ENCODE measurements at places on chromosomes 3 and 15.

- no peak for DNase-seq
Measured at GRCh38 chr15:99253381-99254090, 2.3 kb downstream of the LRRC28 start.

- DNase-seq = no peak
Measured at GRCh38 chr3:172259111-172259541, 189.1 kb downstream of the GHSR start.

DNA sequence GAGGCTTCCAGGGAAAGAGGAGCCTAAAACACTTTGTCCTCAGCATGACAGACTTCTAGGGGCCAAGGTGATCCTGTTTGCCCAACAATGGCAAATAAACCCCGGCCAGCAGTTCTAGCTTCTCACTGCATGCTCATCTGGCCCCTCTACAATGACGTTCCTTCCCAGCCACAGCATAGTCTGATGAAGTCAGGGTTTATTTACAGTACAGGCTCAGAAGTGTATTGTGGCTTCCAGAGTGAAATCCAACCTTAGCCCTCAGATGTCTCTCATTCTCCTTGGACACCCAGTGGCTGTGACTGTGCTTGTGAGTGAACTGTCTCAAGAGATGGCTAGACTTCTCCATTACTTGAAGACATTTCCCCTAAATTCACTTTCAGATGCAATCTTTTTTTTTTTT is 40.8 kb downstream of the BFSP2 start:
- no peak for DNase-seq

GRCh38 chr15:71669688-71670087 is 140.7 kb upstream of the NR2E3 start:
- no peak for DNase-seq

- no peak for DNase-seq
Measured at GRCh38 chr3:188082450-188082849, 71.5 kb upstream of the LPP start.

- no peak for DNase-seq
Measured at GRCh38 chr3:73597476-73597875, 27.3 kb downstream of the PDZRN3 start.

DNA sequence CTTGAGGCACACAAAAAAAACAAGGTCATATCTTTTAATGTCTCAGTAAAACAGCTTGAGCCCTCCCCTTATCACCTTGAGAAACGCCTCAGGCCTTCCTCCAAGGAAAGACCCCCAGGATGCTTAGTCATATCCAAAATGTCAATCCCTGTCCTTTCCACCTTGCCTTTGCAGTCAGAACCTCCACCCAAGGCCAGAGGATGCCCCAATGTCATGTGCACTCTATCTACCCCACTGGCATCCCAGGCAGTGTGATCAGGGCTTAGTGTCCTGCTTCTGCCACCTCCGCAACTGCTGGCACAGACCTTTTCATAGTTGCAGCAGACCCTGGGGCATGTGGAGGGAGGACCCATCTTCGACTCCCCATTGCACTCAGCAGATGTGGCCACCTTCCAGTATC is 268.0 kb upstream of the LRRFIP2 start:
- DNase-seq = no peak

- DNase-seq = no peak
Measured at GRCh38 chr3:117003501-117003900, 293.9 kb downstream of the TUSC7 start.

DNA sequence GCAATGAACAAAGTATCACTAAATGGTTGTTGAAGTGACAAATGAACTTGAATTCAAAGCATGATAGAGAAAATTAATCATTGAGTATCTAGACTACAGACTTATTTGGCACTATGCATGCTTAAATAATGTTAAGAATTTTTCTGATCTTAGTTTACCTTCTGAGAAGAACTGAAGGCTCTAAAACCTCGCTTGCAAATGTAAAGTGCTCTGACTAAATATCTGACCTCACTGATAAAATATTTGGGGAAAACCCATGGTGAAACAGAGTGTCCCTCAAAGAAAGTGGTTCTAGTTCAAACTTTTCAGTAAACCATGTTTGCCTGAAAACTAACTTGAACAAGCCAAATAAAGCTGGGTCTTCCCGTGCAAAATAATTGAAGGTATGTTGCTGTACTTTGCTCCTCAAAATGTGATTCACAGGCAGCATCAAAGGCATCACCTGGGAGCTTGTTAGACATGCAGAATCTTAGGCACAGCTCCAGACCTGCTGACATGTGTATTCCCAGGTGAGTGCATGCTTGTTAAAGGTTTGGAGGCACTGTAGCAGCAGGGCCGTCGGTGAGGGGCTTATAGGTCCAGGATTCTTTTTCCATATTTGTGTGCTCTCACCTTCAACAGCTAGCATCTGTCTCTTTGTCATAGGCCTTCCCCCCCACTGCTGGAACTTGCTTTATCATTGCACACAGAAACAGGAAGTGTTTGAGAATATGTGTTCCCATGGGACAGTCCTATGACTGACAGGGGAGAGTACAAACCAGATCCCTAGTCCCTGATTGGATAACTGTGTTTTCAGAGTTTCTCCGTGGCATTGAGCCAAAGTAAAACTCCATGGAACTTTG is 524.2 kb upstream of the LMCD1 start:
- DNase-seq = no peak

GRCh38 chr3:151146731-151147091 is 56.3 kb downstream of the GPR171 start:
- DNase-seq = no peak

GRCh38 chr3:133610031-133610430 is 36.5 kb downstream of the CDV3 start:
- DNase-seq = no peak

DNA sequence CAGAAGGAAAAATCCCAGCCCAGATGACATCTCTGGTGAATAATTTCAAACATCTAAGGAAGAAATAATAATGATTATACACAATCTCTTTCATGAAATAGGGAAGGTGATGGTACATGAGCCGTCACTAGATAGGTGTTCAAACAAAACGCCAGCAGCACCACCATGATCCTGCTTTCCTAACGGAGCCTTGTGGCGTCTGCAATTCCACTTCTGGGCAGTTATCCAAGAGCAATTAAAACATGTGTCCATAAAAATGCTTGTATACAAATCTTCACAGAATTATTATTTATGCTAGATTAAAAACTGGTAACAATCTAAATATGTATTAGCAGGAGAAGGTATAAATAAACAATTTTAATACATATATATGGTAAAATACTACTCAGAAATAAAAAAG is 33.7 kb downstream of the RTP4 start:
- DNase-seq = no peak

DNA sequence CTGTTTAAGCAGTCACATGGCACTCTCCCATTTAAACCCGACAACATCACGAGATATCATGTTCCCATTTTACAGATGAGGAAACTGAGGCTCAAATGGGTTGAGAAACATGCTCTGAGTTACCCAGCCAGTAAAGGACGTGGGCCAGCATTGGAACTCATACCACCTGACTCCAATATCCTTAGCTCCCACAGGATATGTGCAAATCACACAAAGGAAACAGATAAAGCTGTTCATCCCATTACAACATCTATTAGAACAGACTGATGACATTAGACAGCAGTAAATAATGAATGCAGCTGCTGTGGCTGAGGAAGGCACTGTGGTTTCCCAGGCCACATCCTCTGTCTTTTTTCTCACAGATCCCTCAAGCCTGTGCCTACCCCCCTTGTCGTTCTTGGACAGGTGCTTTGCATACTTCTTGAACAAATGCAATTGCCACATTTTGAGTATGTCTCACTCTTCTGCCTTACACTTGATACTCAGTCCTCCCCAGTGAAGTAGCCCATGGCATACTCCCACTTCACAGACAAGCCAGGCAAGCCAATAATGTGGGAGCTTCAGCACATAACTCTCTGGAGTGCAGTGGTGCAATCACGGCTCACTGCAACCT is 17.7 kb downstream of the FRMD4B start:
- no peak for DNase-seq

GRCh38 chr3:10672422-10672821 is 143.6 kb upstream of the SLC6A11 start:
- no peak for DNase-seq

GRCh38 chr3:76310667-76311066 is 525.3 kb upstream of the ZNF717 start:
- DNase-seq = no peak

DNA sequence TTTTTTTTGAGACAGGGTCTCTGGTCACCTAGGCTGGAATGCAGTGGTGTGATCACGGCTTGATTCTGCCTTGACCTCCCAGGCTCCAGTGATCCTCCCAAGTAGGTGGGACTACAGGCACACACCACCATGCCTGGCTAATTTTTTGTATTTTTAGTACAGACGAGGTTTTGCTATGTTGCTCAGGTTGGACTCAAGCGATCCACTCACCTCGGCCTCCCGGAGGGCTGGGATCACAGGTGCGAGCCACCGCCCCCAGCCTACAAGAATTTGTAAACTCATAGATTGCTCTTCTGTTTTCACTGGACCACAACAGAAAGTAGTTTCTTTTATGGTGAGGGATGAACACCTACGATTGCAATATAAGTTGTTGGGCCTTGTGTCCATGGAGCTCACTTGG is 7.4 kb downstream of the IGF1R start:
- DNase-seq = no peak

- DNase-seq = no peak
Measured at GRCh38 chr3:43855674-43856299, 165.0 kb downstream of the ABHD5 start.

GRCh38 chr15:65766422-65767263 is 25.4 kb downstream of the DENND4A start:
- DNase-seq = no peak

- DNase-seq = no peak
Measured at GRCh38 chr3:49124991-49125670, 4.5 kb upstream of the USP19 start.

DNA sequence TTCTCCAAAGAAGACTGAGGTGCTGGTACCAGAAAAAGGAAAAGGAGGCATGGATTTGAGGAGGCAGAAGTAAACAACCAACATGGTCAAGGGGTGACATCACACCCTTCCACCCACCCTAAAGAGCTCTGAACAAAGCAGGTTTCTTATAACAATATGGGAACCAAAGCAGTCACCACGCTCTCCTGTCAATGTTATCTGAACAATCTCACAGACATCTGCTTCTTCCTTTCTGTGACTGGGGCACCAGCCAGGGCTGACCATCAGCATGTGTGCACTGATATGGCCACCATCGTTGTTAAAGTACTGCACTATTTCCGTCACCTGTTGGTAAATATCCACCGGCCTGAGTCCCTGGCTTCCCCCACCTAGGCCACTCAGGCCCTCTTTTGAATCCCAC is 252.9 kb downstream of the SHQ1 start:
- DNase-seq = no peak

DNA sequence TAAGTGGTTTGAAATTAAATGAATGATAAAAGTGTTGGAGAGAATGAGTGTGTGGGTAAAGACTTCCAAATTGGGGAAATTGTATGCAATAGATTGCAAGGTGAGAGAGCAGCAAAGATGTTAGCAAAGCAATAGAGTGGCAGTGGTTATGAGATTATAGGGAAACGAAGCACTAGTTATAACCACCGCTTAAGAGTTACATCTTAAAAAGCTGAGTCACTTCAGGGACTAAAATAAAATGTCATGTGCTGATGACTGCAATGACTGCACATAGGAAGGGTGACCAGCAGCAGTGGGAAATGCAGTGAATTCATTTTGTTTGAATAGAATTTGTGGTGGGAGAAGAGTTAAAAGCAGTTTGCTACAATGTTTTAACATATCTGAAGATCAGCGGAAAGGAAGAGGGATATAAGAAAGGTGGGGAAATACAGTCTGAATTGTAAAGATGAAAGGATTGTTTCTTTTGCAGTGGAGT is 127.3 kb downstream of the RAP2B start:
- no peak for DNase-seq

- DNase-seq = no peak
Measured at GRCh38 chr3:18238332-18238731, 186.8 kb downstream of the SATB1 start.

DNA sequence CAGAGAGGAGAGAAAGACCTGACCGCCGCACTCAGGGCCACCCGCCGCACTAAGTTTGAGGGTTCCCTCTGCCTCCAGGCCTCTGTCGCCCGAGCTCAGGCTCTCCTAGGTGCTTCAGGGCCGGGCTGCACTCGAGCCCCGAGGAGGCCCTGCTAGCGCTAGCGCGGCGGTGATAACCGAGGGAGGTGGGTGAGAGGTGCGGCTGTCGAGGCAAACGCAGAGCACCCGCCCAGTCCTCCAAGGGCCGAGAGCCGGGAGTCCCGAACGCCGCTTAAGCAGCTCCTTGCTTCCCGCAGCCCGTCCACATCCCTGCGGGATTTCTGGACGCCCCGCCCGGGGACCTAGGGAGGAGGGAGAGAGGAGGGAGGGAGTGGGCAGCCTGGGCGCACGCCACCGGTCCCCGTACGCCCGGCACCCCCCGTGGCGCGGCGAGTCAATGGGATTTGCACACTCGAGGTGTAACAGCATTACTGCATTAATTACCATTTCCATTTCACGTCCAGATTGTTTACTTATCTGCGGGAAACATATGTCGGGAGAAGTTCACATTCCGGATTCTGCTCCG is 6.8 kb downstream of the SOX14 start:
- no peak for DNase-seq

DNA sequence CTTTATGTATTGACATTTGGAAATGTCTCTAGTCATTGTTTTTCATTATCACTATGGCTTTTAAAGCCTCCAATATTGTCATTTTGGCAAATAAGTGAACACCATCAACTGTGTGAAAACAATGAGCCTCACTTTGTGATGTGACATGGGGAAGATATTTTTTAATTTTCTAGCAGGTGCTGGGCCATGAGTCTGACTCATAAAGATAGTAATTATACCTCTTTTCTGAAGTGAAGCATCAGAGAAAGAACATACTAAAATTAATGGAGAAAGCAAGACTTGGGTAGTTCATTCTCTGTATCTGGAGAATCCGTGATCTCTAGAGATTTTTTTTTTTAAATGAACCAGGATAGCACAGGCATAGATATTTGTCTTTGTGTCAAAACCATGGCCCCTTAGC is 100.8 kb downstream of the CCNL1 start:
- no peak for DNase-seq

DNA sequence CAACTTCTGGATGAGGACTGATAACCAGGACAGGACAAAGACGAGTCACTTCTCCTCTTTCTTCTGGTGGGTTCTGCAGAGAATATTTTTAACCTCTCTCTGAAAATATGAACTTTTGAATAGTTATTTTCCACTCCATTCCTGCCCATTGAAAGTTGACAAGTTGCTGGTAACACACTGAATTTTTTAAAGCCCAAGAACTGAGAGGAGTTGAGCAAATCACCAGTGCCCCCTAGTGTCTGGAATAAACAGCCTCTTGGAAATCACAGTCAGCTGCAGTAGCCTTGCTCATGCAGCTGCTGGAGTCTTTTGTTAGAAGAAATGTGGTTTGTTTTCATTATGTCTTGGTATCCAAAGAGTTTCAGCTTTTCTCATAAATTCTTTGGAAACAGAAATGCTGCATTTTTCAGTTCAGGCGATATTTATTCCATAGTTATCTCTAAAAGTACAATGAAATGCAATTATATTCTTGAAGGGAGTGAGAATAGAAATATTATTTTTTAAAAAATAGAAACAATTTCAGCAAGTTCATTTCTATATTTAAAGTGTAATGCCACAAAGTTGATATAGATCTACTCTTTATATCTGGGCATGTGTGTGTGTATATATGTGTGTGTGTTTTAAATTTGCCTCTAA is 741.0 kb upstream of the CBLB start:
- peak; percentile 29 for DNase-seq
